ENCODE measurements at places on chromosomes 7 and 10.

DNA sequence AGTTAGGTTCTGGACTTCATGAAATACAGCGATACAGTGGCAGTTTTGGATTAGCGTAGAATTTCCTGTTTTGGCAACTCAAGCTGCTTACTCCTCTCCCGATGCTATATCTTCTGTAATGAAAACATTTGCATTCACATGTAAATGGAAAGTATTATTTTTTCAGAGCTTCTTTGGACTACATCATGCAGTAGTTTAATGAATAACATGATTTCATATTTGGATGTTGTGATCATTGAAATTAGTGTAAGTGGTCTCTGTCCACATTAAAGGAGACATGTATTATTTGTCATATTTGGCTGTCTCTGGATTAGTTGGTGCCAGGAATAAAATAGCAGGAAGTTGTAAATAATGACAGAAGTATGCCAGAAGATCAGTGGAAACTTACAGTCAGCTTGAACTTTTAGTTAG lies 331.6 kb downstream of the GFRA1 start:
- DNase-seq = no peak

- DNase-seq = no peak
Measured at GRCh38 chr7:28488061-28488791, 75.9 kb downstream of the CREB5 start.

GRCh38 chr10:58796242-58796641 lies 283.6 kb downstream of the BICC1 start:
- no peak for DNase-seq

GRCh38 chr7:98352621-98353020 lies 48.3 kb downstream of the BAIAP2L1 start:
- DNase-seq = no peak

- DNase-seq = no peak
Measured at GRCh38 chr7:143979359-143979758, 20.8 kb upstream of the OR6B1 start.

GRCh38 chr7:94567396-94567795 lies 57.8 kb downstream of the CASD1 start:
- no peak for DNase-seq

GRCh38 chr7:155278921-155279320 lies 18.8 kb upstream of the INSIG1 start:
- no peak for DNase-seq

- no peak for DNase-seq
Measured at GRCh38 chr10:93854975-93855374, 38.8 kb upstream of the SLC35G1 start.
